ENCODE measurements at places on chromosomes 11 and 22.

GRCh38 chr22:17743661-17744411 is 30.4 kb downstream of the BID start:
- no peak for DNase-seq

GRCh38 chr22:43269646-43270045 is 73.5 kb downstream of the SCUBE1 start:
- no peak for DNase-seq

- no peak for DNase-seq
These were observed 174.6 kb downstream of the CTTN start for GRCh38 chr11:70572974-70573260.

DNA sequence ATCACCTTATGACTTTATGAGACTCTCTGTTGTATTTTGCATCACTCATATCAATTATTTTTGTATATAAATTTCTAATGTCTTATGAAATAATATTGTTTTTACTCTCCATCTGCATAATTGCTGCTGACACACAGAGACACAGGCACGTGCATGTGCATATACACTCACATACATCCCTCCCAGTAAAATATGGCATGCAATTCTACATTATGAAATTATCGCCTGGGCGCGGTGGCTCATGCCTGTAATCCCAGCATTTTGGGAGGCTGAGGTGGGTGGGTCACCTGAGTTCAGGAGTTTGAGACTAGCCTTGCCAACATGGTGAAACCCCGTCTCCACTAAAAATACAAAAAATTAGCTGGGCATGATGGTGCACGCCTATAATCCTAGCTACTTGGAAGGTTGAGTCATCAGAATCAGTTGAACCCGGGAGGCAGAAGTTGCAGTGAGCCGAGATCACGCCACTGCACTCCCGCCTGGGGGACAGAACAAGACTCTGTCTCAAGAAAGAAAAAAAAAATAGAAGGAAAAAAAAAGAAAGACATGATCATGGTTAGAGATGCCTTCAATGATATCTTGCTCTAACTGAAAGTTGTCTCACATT is 96.7 kb upstream of the LUZP2 start:
- no peak for DNase-seq

- no peak for DNase-seq
These were observed 15.2 kb upstream of the SORL1-AS1 start for GRCh38 chr11:121467965-121468364.

DNA sequence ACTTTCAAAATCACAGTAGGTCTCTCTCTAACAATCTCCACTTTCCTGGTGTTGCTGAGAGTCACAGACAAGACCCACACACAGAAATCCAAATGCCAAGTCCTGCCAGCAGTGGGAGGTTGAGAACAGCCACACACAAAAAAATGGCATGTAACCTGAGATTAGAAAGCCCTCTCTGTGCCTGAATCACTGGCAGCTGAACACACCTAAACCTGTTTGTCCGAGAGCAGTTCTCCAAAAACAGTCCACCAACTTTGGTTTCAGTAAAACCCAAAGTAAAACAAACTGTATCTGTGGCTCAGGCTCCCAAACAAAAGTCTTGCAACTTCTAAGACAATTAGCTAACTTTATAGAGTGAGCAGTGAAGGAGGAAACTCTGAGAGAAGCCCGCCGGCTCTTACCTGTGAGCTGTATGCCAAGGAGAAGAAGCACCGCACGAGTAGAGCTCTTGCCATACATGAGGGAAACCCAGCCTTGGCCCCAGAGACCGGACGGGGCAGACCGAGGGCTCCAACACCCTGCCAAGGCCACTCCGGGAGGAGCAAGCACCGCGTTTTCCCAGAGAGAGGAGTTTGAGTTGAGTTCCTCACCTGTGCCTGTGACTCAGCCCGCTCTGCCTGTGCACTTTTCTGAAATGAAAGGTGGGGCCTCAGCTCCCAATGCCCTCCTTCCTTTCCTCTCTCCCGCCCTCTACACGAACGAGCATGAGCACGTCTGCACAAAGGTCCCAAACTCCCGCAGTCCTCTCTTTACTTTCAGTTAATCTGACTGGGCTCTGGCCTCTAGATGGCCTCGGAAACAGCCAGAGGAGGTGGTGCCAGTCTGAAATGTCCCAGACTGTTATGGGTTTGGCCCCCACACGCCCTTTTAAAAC is at the start of gene MPZL2:
MPZL2 (minus strand) TSS at position 603 of the 874 bp plus-strand sequence; CDS start at position 459, 144 bp downstream.
- peak; percentile 71 for DNase-seq

DNA sequence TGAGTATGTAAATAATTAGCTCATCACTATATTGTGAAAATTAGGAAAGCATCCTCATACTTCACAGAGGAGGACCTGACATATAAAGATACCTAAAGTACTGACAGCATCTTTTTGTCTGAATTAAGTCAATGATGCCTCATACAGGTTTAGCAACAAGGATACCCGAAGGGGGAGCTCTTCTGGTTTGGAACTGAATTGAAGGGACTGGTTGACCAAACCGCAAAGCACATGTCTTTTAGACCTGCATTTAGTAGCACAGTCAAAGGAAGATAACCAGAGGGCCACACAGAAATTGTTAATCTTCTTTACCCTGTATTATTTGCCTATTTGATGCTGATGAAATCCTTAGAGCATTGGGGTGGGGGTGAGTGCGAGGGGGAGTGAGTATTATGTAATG is 12.9 kb upstream of the WT1 start:
- DNase-seq = peak; percentile 92

DNA sequence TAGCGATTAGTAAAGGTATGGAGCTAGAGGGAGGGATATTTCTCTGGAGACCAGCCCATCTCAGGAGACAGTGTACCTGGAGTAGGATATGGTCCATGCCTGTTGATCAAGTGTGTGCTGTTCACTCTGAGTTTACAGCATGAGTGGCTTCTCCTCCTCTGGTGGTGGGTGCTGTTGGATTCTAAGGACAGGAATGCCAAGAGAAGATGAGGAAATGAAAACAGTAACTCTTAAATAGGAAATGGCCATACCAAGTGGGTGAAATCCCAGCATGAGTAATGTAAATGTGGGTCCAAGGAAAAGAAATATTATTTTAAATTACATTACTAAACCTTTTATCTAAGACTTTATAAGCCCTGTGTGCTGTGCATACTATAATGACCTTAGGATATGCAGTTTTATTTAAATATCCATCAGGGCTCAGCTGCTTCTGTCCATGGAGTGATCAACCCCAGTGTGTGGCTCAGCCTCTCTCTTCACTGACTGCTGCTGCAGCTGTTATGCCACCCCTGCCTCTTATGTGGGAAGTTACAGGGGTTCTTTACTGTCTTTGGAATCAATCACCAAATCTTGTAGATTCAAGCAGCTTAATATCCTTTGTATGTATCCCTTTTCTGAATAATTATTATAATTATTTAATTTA is 54.3 kb downstream of the FAT3 start:
- no peak for DNase-seq

DNA sequence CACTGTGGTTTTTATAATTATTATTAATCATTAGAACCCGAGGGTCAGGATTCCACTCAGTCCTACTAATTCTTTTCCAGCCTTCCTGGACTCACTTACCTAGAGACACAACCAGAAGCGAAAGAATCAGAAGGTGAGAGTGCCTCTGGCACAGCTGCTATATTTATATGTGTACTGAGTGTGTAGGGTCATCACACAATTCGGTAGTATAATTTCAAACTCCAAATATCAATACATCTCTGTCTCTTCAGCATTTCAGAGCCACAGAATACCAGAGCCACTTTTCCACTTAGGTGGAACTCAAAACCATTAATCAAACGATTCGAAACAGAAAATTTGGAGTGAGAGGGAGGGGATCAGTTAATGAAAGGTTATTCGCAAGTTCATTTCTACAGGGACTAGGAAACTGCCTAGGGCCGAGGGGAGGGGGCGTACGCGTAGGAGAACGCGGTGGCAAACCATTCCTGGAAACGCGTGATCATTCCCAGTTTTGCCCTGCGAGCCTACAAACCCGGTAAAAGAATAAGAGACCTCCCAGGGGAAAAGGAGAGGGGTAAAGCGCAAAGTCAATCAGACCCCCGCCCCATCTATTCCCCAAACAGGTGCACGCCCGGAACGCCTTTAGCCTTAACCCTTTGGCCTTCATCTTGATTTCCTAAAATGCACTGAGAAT is 5.4 kb downstream of the BSX start:
- DNase-seq = no peak

- no peak for DNase-seq
These were observed 335 bp downstream of the ZNF408 start for GRCh38 chr11:46701078-46701654.

- DNase-seq = no peak
These were observed 23.1 kb downstream of the FANCF start for GRCh38 chr11:22602504-22602903.

DNA sequence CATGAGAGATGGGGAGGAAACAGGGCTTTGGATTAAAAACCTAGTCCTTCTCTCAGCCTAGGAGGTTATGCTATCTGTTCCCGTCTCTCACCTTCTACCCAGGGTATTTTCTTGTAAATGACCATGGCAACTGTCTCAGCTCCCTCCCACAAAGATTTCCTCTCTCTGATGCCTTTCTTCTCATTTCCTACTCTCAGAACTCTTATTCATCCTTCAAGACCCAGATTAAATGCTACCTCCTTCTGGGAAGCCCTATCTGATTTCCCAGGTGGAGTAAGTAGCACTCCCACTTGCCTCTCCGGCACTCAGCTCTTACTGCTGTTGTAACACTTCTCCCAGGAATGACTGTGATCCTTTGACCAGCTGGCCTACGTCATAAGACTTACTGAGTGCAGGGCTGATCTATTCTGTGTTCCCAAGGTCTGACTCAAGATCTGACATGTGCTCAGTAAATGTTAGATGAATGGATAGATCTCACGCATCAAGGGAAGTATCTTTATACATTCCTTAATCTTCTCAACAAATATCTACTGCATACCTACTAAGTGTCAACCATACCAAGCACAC is 175.0 kb downstream of the TENM4 start:
- no peak for DNase-seq

DNA sequence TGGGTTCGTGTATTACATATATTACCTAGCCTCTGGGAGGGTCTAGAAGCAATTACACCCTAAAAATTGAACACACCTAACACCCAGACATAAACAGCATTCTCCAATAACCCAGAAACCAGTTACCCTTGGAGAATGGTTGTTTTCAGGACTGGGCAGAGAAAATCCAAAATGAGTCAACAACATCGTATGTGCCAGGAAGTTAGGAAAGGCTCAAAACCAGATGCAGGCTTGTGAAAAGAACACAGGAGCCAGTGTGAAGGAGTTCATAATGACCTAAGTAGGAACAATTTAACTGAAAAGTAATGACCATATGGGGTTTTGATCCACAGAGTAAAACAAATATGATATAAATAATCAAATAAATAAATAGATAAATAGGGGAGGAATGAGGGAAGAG is 5.1 kb upstream of the CLPB start:
- no peak for DNase-seq

DNA sequence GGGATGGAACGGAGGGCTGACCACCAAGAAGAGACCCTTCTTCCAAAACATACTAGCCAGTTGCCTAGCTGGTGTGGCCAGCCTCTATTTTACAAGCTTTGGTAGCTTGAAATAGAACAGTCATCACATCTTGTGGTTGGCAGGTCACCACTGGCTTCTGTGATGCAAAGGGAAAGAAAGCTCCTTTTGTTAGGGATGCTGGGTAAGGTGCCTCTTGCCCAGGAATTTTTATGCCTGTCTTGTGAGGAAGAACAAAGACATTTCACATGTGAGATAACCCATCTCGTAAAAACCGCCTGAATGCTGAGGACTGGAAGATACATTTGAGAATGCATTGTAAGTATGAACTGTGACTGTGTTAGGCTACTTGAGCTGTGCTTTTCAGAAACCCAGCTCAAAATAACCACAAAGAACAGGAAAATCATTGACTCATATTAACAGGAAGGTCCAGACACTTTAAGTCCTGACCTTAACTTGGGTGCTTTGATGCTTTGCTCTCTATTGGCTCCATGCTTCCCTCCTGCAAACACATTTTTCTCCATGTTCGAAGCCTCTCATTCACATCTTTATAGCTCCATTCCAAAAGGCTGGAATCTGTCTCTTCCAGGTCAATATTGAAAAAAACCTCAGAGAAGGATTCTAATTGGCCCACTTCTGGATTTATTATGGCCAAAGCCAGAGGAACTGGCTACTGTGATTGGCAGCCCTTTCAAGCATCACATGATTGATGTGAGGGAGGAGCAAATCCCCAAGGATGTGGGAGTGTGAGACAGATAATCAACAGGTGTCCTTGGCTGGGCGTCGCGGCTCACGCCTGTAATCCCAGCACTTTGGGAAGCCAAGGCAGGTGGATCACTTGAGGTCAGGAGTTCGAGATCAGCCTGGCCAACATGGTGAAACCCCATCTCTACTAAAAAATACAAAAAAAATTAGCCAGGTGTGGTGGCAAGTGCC is 53.9 kb downstream of the MICAL2 start:
- no peak for DNase-seq

GRCh38 chr11:103688924-103689323 is 347.5 kb upstream of the DDI1 start:
- DNase-seq = no peak

DNA sequence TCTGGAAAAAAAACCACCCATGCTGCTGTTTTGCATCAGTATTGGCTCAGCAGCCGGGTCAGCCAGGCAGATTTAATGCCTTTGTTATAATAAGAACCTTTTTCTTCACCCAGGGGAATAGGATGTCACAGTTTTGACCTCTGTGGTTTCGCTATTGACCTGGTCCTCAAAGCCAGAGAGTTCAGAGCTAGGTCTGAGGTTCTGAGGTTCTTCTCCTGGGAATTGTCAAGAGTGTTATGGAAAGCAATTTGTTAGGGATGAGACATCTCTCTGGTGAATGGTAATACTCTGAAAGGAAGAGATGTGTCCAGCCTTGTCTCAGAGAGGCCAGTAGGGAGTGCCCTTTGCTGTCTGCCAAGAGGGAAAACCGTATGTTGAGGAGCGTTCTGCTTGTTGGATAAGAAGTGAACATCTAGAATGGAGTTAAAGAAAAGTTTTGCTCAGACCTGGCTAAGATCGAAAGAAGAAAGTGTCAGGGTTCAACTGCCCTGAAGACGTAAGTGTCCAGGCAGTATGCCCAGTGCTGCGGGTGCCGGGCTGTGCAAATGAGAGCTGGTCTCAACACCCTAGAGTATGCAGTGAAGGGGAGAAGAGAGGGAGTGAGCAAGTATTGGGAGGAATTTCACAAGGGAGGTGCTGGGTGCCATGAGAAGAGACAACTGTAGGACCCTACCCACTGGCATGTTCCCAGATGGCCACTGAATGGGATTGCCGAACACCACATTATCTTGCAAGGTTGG is 150.9 kb upstream of the TTC12 start:
- no peak for DNase-seq
